Activated naive CD8-positive, alpha-beta T cell treated with anti-CD3 and anti-CD28 coated beads for 36 hours (primary cell): ENCODE measurements at places on chromosomes 16 and 17. TPM values are rescaled to one million over a fixed set of nuclear protein-coding genes. Genes with fewer than 3 reads are reported as not detected.

- no peaks in the 10 kb centered on the region for H3K36me3 ChIP-seq
- peak overlapping the region; percentile 82 for H3K4me3 ChIP-seq
- H3K27me3 ChIP-seq: no peaks in the 10 kb centered on the region
- peak overlapping the region; percentile 89 for H3K27ac ChIP-seq
- peaks cover 22% of the 10 kb centered on the region for H3K4me1 ChIP-seq
These were observed 177.9 kb downstream of the SEC14L1 start for GRCh38 chr17:77318491-77319210.

GRCh38 chr17:52149626-52150025 is 8.9 kb downstream of the CA10 start:
- H3K36me3 ChIP-seq: no peaks in the 10 kb centered on the region
- H3K4me3 ChIP-seq: no peak overlapping the region
- no peak for DNase-seq
- H3K27me3 ChIP-seq: peaks cover 12% of the 10 kb centered on the region
- H3K27ac ChIP-seq: no peak overlapping the region

Gene MT1M
- total RNA-seq: not detected

Gene CD300E
- not detected for total RNA-seq

DNA sequence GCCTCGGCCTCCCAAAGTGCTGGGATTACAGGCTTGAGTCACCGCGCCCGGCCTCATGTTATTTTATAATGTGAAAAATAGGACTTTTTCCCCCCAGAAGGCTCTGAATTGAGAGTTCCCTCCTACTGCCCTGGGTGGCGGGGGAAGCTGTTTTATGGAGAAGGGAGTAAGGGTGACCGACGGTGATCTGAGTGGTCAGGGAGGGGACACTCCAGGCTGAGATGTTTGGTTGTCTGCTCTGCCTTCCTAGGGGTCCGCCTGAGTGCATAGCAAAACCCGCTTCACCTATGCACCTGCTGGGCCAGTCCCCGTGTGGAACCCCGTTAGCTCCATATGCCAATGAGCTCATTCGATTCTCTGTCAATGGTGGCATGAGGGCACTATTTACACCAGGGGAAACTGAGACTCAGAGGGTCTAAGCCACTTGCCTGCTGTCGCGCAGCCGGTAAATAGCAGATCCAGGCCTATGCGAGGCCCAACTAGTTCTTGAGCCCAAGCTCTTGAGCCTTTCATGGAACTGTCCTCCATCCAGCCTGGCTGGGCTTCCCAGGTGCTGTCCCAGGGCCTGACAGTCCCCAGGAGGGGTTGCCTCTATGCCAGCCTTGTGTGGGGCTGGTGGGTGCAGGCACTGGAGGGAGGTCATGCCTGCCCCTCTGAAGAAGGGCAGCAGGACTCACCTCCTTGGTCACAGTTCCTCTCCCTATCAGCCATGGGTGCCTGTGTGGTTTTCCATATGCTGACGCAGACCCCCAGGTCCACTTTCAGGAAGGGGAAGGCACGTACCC is 1.7 kb upstream of the GJD3 start:
- no peaks in the 10 kb centered on the region for H3K36me3 ChIP-seq
- H3K4me3 ChIP-seq: no peak overlapping the region
- H3K27me3 ChIP-seq: peaks cover 22% of the 10 kb centered on the region
- no peak for DNase-seq
- H3K27ac ChIP-seq: no peak overlapping the region

- no peak overlapping the region for H3K4me3 ChIP-seq
- no peaks in the 10 kb centered on the region for H3K27me3 ChIP-seq
- peaks cover 4% of the 10 kb centered on the region for H3K36me3 ChIP-seq
- H3K4me1 ChIP-seq: peaks cover 16% of the 10 kb centered on the region
- H3K27ac ChIP-seq: no peak overlapping the region
These were observed 3.2 kb upstream of the CDK5RAP3 start for GRCh38 chr17:47967607-47968252.

Gene PPP1R27
- not detected for total RNA-seq

DNA sequence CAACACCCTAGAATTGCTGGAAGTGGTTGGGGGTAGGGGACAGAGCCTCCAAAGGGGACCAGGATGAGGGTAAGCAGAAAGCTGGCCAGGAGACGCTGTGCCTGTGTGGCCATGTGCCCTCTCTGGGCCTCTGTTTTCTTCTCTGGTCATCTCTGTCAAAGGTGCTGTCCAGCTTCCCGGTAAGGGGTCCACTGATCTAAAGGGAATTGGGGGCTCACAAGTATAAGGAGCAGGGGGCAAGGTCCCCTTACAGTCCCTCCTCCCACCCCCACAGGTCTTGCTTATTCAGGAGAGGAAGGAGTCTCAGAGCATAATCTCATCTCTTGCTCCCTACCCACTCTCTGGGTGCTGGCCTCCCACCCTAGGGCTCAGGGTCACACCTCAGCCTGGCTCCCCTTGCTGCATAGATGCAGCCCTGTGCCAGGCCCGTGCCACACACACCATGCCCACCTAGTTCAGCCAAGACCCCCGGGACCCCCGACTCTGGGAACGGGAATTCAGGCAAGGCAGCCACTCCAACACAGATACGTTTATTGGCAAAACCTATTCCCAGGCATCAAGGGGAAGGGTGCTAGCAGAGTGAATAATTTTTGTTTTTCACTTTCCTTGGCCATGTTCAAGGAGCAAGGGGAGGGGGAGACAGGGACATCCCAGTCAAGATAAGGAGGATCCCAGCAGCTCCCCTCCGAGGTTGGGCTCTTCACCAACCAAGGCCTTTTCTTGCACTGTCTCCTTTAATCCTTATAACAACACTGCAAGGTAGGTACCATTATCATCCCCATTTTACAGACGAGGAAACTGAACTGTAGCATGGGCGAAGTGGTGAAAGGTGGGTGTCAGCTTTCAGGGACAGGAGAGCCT is 19.8 kb downstream of the SLC4A1 start:
- no peak overlapping the region for H3K4me3 ChIP-seq
- H3K27ac ChIP-seq: no peak overlapping the region
- H3K27me3 ChIP-seq: no peaks in the 10 kb centered on the region
- no peak for DNase-seq

Gene HBA1
- total RNA-seq: not detected

Gene KRT23
- total RNA-seq: not detected

GRCh38 chr17:63358111-63358839 is 87.8 kb downstream of the CYB561 start:
- no peak overlapping the region for H3K27ac ChIP-seq
- peaks cover 6% of the 10 kb centered on the region for H3K36me3 ChIP-seq
- no peaks in the 10 kb centered on the region for H3K27me3 ChIP-seq

Gene CD300H
- not detected for total RNA-seq

- no peak for DNase-seq
- H3K4me1 ChIP-seq: peaks cover 2% of the 10 kb centered on the region
- peaks cover 23% of the 10 kb centered on the region for H3K27me3 ChIP-seq
- no peak overlapping the region for H3K4me3 ChIP-seq
- H3K27ac ChIP-seq: no peak overlapping the region
These were observed 37.6 kb downstream of the RNF112 start for GRCh38 chr17:19448341-19449268.

DNA sequence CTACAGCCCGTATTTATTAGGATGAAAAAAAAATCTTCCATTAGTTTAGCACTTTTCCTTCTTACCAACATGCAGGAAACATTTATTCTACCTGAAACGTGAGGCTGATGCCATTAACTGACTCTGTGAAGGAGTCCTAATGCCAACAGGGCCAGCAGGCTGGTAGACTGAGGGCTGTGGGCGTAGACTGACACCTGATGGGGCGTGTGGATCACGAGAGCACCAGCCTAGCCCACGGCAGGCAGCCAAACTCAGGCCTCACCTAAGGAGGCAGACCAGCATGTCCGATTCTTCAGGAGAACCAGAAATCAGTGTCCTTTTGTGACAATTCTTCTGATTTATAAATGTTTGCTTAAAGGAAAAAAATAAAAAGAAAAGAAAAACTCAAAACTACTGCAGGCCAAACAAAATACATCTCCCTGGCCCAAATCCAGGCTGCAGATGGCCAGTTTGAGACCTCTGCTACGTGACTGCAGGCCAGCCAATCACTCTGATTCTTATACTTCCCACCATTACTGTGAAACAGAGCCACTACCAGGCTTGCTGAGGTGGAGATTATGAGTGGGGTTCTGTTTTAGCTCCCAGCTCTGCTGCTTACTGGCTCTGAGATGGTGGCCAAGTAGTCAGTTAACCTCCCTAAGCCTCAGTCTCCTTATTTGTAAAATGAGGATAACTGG is 66.5 kb downstream of the GNAO1 start:
- DNase-seq: no peak
- peaks cover 6% of the 10 kb centered on the region for H3K4me1 ChIP-seq
- no peaks in the 10 kb centered on the region for H3K27me3 ChIP-seq
- H3K4me3 ChIP-seq: no peak overlapping the region
- no peaks in the 10 kb centered on the region for H3K36me3 ChIP-seq

Gene CMTM2
- total RNA-seq: not detected

- peaks cover 30% of the 10 kb centered on the region for H3K27me3 ChIP-seq
- H3K27ac ChIP-seq: no peak overlapping the region
- no peak for DNase-seq
- H3K4me3 ChIP-seq: no peak overlapping the region
- peaks cover 9% of the 10 kb centered on the region for H3K4me1 ChIP-seq
These were observed 6.4 kb downstream of the DPEP1 start for GRCh38 chr16:89619840-89620239.

Gene ACADVL
- total RNA-seq: 245 TPM

DNA sequence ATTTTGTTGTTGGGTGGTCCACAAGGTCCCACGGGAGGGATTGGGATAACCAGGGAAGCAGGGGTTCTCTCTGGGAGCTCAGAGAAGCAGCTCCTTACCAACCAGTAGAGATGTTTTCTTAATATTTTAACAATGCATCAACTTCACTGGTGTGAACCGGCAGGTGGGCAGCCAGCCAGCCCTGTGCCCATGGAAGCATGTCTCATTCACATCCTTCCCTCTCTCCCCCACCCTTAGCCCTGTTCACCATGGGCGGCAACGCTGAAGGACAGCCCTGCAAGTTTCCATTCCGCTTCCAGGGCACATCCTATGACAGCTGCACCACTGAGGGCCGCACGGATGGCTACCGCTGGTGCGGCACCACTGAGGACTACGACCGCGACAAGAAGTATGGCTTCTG is 9.3 kb downstream of the MMP2 start:
- DNase-seq: no peak
- H3K27ac ChIP-seq: no peak overlapping the region
- H3K27me3 ChIP-seq: no peaks in the 10 kb centered on the region
- no peak overlapping the region for H3K4me3 ChIP-seq
- H3K4me1 ChIP-seq: no peaks in the 10 kb centered on the region
- no peaks in the 10 kb centered on the region for H3K36me3 ChIP-seq

Gene CDH3
- total RNA-seq: 0.44 TPM

GRCh38 chr17:560432-560873 is 154.2 kb downstream of the VPS53 start:
- H3K27ac ChIP-seq: peak overlapping the region; percentile 69
- DNase-seq: no peak
- H3K4me3 ChIP-seq: no peak overlapping the region
- peaks cover 7% of the 10 kb centered on the region for H3K36me3 ChIP-seq
- H3K27me3 ChIP-seq: no peaks in the 10 kb centered on the region
- H3K4me1 ChIP-seq: peaks cover 9% of the 10 kb centered on the region

Gene TMEM114
- total RNA-seq: not detected

Gene TMIGD1
- total RNA-seq: not detected

- peaks cover 39% of the 10 kb centered on the region for H3K36me3 ChIP-seq
- no peaks in the 10 kb centered on the region for H3K27me3 ChIP-seq
- no peaks in the 10 kb centered on the region for H3K4me1 ChIP-seq
- H3K27ac ChIP-seq: peak overlapping the region; percentile 48
- peak; percentile 22 for DNase-seq
These were observed 53.3 kb upstream of the ENDOV start for GRCh38 chr17:80361495-80362220.

DNA sequence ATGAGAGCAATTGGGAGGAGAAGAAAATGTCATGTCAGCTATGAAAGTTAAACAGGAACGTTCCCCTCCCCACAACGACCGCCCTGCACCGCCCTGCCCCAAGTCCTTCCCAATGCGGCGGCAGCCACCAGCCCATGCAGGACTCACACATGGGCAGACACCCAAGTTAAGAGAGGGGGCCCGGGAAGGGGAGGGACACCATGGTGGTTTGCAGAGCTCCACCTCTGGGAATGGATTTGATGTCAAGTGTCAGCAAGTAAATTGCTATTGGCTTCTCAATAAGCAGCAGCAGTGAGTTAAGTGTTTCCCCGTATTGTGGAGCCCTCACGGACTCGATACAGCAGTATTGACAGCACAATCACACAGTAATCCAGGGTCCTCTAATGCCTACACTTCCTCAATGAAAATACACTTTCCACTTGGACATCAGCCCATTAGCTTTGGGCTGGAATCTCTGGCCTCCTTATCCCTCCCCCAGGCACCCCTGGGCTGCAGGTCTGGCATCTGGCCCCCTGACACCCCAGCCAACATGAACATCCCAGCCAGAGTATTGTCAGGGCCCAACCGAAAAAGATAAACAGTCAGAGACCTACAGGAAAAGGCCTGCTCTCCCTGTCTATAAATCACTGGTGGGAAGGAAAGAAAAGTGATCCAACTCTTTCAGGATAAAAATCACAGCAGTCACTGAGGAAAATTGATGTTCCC is 22.6 kb downstream of the ZFHX3 start:
- no peak for DNase-seq
- no peaks in the 10 kb centered on the region for H3K4me1 ChIP-seq
- no peaks in the 10 kb centered on the region for H3K36me3 ChIP-seq
- H3K27ac ChIP-seq: no peak overlapping the region
- peaks cover 3% of the 10 kb centered on the region for H3K27me3 ChIP-seq
- no peak overlapping the region for H3K4me3 ChIP-seq

Gene GLIS2
- 0.16 TPM for total RNA-seq

- peaks cover 61% of the 10 kb centered on the region for H3K27me3 ChIP-seq
- no peak overlapping the region for H3K4me3 ChIP-seq
- DNase-seq: no peak
These were observed 209.4 kb upstream of the FOXF1 start for GRCh38 chr16:86300746-86301481.

GRCh38 chr17:57701124-57701523 is 44.0 kb downstream of the CCDC182 start:
- H3K27ac ChIP-seq: no peak overlapping the region
- H3K27me3 ChIP-seq: no peaks in the 10 kb centered on the region
- no peak for DNase-seq
- H3K4me3 ChIP-seq: no peak overlapping the region

- no peaks in the 10 kb centered on the region for H3K4me1 ChIP-seq
- no peak overlapping the region for H3K27ac ChIP-seq
- H3K27me3 ChIP-seq: no peaks in the 10 kb centered on the region
- DNase-seq: no peak
- peaks cover 2% of the 10 kb centered on the region for H3K36me3 ChIP-seq
- no peak overlapping the region for H3K4me3 ChIP-seq
These were observed 260.0 kb downstream of the HAPSTR1 start for GRCh38 chr16:9351440-9351839.

DNA sequence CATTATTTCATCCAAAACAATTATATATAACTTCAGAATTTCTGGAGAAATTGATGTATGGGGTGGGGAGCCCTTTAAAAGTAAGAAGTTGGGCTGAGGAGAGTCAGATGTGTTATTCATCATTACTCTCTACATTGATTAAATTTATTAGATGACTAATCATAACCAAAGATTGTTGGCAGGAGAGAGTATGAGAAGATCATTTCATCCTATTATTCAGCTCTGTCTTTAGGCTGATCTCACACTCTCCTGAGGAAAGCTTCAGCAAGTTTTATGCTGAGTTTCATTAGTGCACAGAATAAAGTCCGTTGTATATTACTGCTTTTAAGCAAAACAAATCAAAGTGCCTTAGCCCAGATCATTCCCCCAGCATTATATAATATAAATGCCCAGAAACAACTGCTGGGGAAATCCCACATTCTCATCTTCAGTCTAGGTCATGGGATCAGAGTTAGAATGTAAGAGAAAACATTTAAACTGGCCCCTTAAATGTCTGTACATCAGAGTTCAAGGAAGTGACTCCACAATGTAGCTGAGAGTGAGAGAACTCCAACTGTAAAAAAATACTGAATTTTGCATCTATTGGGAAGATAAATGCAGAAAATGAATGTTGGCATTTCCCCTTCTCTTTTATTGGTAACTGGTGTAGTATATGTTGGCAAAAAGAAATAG is 130.1 kb upstream of the HLF start:
- no peak for DNase-seq
- no peaks in the 10 kb centered on the region for H3K36me3 ChIP-seq
- no peaks in the 10 kb centered on the region for H3K27me3 ChIP-seq
- H3K4me3 ChIP-seq: no peak overlapping the region
